ENCODE measurements at places on chromosomes 3 and 15.

GRCh38 chr3:66464512-66464894, 36.3 kb downstream of the LRIG1 start:
- DNase-seq, result no peak

DNA sequence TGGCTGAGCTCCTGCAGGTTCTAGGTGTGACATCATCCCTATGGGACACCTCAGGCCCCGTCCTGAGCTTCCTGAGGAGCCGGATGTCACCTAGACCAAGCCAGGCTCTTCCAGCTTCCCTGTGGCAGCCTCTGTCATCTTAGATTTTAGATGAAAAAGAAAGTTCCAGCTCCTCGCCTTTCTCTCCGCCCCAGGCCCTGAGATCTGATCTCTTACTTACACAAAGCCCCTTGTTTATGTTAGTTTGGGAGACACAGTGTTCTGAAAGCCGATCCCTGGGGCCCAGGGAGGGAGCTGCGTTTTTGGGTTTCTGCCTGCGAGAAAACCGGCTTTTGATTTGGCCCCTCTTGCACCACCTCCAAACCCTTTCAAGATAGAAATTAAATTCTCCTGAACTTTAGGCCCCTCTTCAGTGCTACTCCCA, 40.2 kb upstream of the FAM107A start:
- no peak for DNase-seq

DNA sequence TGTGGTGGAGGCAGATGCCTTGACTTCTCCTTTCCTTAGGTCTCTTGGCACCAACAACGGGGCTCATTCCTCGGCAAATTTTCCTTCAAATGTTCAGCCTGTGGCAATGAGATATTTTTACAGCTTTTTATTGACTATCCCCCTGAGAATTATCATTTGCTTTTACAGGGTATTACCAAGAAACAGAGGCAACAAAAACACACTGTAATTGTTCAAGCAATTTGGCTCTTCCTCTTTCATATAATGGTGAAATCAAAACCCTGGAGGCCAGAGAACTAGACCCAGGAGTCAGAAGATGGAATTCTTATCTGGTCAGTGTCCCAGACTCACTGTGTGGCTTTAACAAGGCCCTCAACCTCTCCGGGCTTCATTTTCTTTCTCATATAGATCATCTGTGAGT, 40.1 kb downstream of the TRIM42 start:
- DNase-seq, result no peak

DNA sequence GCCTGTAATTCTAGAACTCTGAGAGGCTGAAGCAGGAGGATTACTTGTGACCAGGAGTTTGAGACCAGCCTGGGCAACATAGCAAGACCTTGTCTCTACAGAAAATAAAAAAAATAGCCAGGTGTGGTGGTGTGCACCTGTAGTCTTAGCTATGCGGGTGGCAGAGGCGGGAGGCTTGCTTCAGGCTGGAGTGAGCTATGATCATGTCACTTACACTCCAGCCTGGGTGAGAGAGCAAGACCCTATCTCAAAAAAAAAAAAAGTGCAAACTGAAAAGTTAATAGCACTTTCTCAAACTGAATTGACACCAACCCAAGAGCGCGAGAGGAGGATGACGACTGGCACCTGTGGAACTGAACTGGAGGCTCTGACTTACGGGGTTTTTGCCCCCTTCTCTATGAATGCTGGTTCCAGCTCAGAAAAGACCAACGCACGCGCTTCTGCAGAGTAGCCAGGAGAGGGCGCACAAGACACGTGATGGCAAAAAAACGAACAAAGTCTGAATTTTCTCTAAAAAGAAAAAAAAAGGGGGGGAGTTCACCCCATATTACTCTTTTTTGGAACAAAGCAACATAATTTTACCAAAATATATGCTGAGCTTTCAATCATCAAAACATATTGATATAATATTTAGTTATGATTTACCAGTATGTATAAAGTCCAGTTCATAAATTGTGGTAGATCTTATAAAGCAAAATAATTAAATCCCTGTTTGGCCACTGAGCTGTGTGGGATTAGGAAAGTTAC, 23.7 kb downstream of the CFAP92 start:
- DNase-seq, result peak; percentile 38

All from activated T-helper 9 cell treated with anti-CD3 and anti-CD28 coated beads, Interleukin-2, amount 50 U/mL, for 16 hours (primary cell).